ENCODE measurements at places on chromosomes 4 and X.
A peak's percentile ranks its signal among the peaks of the same experiment; 100 is the strongest.

DNA sequence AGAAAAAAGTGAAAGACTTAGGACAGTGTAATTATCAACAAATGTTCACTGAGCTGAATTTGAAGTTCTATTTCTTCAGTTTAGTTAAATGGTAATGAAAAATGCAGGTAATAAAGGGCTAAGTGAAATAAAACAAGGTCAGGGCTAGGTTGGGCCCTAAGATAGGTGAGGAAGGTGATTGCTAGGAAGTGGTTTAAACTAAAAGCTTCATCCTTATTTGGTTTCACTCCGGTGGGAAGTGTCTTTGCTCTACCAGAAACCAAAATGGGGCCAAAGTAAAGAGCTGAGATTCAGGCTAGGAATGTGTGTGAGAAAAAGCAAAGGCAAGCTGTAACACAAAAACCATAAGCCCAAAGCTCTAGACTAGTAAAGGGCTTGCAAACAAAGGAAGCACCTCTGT lies 31.0 kb downstream of the TAB3 start:
- no peak for DNase-seq

- DNase-seq = no peak
Measured at GRCh38 chrX:19057856-19058255, 64.4 kb downstream of the ADGRG2 start.

GRCh38 chr4:40912460-40913184 lies 162.9 kb downstream of the NSUN7 start:
- DNase-seq = no peak

DNA sequence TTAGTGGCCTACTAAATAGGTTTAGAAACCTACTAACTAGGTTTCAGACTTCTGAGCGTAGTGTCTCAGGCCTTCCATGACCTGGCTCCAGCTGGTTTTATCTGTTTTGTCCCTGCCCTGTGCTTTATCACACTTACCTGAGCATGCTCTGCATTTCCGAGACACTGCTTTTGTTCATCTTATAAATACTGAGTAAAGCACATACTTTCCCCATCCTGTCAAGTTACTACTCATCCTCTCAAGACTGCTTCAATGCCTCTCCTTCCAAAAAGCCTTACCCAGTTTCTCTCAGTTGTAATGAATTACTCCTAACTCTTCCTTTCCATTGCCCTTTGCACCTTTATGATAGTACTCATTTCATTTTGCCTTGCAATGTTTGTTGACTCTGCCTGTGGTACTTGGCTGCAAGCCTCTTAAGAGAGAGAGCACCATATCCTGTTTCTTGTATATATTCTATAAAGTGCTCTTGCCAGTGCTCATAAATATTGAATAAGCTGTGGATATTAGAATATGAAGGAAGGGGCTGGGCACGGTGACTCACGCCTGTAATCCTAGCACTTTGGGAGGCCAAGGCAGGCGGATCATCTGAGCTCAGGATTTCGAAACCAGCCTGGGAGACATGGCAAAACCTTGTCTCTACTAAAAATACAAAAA lies 34.4 kb downstream of the SLAIN2 start:
- DNase-seq = no peak

DNA sequence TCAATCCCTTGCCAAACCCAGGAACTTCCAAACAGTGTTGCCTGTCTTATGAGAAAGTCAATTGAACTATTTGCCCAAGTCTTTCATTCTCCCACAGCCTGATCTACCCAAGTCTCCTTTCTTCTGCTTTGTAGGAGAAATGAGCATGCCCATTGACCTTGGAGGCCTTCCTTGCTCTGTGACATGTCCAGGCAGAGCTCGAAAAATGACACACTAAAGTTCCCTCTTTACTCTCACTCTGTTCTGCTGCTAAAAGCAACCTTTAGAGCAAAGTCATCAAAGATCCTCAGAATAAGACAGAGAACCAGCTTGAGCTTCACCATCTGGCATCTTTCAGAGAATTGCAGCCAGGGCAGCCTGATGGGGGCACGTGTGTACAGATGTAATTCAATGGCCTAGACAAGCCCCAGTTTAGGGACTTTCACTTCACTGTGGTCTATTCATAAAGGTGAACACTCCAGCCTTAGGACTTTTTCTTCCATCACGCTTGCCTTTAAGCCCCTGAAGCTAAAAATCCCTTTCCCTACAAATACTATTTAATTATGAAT lies 136.4 kb downstream of the AMELX start:
- no peak for DNase-seq

- DNase-seq = no peak
Measured at GRCh38 chrX:24879679-24880078, 136.1 kb downstream of the ARX start.

DNA sequence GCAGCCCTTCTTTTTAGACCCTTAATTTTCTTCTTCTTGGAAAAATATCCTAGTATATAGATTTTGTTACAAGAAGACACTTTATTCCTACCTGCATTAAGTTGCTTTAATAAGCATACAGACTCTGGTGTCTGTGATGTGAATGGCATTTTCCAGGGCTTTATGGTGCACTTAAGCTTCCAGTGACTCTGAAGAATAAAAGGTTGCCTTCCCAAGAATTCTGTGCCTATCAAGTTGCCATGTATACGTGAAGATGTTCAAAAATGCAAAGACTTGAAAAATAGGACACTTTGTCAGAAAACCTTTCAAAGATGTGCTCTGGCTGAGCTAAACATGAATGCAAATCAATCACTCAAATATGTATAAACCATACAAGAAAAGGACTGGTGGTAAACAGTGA lies 110.9 kb downstream of the RS1 start:
- DNase-seq = no peak

GRCh38 chr4:88318751-88319350 lies 34.5 kb upstream of the PPM1K start:
- DNase-seq = no peak

DNA sequence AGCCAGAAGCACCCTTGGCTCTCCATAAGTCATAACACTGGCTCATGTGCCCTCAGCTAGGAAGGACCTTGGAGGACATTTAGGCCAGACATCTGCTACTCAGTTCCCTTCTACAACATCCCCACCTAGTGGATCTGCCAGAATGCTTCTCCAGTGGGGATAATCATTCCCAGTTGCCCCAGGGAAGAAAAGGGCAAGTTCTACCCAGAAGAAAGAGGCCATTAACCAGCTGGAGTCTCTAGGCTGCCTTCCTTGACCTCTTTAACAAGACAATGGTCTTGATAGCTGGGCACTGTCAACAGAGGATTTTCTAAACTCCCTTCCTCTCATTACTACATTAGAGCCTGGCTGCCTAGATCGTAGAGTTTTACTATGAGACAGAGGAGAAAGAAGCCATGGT lies 42.0 kb downstream of the LGI2 start:
- no peak for DNase-seq

DNA sequence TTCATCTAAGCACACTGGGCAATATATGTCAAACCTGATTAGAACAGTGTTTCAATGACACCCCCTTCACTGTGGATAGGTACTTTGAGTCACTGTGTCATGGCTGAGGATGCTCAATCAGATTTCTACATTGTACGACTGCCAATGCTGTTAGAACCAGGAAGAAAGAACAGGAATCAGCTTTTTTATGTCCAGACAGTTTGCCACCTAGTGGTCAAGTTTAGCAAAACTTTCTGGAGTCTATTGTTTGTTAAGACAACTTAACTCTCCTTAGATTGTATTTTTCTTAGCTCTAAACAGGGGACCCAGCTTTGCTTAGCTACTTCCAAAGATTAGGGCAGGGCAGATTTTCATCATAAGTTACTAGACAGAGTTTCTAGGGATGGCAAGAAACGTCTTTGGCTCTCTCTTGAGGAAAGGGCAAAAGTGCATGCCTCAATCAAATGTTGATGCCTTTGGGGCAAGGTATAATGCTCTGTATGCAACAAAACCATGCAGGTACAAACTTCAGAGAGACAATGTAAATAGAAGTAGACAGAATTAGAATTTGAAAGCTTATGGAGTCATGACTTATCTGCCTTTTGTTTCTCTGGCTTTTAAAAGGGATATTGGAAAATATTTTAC lies 40.5 kb upstream of the BMP3 start:
- DNase-seq = peak; percentile 44

DNA sequence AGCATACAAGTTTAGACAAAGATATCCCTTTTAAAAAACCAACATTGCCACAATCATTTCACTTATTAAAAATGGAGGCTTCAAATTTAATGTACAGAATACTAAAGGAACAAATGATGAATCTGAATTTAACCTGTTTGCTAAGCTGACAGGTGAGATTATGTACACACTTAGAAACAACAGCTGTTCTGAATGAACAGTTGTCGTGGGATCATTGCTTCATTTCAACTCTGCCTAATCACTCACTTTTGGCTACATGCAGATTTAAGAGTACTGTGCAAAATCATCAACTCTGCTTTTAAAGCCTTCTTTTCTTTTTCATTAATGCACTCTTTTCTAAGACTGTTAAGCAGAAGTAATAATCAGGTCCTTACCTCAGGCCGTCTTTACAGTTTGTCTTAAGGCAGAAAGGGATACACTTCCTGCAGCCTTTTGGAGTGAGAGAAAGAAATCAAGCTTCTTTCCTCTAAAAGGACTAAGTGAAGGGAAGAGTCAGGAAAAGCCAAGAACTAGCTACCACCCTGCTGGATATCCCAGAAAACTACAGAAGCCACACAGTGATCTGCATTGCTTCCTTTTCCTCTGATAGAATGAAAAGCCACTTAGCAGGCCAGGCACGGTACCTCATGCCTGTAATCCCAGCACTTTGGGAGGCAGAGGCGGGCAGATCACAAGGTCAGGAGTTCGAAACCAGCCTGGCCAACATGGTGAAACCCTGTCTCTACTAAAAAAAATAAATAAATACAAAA lies 54.7 kb upstream of the NPNT start:
- no peak for DNase-seq

DNA sequence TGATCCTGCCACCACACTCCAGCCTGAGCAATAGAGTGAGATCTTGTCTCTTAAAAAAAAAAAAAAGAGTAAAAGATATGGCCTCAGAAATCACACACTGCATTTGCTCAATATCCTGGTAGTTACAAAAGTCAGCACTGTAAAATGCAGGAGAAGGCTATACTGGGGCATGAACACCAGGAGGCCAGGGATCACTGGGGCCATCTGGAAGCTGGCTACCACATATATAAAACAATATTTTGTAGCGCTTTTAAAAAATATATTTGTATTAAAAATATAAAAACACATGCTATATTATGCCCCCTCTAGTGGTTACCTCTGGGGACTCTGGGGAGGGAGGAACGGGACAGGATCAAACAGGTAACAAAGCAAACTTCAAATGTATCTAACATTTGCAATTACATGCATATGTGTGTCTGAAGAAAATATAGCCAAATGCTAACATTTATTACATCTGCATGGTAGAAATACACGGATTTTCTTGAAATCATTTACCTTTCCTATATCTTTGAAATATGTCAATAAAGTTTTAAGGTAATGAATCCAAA lies 4.0 kb downstream of the C4orf46 start:
- DNase-seq = no peak

DNA sequence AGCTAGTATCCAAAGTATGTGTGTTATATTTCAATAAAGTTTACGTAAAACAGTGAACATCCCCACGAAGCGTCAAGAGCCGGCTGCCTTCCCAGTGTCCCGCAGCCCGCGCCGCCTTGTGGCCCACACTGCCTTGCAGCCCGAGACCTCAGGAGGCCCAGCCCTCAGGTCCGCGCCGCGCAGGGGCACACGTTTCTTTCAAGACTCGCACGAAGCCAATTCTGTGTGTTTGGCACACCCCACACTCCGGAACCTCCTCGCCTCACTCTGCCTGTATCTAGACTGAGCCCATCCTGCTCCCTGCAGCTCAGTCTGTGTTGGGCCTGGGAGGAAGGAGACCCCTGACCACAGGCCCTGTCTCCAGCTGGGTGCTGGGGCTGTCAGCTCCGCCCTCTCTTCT lies 5.8 kb downstream of the LRPAP1 start:
- no peak for DNase-seq

DNA sequence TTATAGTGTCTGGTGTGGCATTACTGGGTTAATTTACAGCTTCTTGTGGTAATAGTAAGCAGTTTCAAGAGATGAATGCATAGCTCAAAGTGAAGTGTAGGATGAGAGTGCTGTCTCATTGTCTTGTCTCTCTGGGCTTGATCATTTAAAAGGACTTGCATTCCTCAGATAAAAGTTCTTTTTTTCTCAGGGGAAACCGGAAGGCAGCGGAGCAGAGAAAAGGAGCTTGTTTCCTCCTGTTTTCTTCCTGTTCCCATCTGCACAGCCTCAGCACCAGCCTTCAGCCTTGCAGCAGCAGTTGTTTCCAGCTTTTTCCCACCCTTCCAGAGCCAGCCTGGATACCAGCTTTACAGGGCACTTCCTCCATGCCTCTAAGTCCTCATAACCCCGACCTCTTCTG lies 61.4 kb upstream of the LGI2 start:
- DNase-seq = no peak

DNA sequence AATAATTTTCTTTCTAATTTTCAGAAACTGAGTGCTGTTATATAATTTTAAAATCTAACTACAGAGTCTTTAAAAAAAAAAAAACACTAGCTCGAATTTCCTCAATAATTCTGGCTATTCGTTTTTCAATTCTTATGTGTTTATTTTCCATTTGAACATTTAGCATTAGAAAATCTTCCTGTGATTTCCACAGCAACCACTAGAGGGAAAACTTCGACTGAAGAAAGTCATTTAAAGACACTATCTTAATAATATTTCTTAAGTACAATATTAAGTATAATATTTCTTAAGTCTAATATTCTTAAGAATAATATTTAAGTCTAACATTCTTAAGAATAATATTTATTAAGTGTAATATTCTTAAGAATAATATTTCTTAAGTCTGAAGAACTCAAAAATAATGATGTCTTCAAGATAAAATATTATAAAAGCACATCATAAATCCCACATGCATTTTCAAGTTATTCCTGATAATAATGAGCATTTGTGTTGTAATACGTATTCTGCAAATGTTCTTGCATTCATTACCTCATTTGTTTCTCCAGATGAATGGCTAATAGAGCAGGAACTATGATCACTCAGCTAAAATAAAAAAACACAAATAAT lies 118.4 kb upstream of the WDR17 start:
- DNase-seq = peak; percentile 2

- DNase-seq = peak; percentile 85
Measured at GRCh38 chr4:128060699-128061565, at the start of gene LARP1B. TSS of gene LARP1B (plus strand) at chr4:128061312. CDS start at chr4:128074952, 13,640 bp downstream.

DNA sequence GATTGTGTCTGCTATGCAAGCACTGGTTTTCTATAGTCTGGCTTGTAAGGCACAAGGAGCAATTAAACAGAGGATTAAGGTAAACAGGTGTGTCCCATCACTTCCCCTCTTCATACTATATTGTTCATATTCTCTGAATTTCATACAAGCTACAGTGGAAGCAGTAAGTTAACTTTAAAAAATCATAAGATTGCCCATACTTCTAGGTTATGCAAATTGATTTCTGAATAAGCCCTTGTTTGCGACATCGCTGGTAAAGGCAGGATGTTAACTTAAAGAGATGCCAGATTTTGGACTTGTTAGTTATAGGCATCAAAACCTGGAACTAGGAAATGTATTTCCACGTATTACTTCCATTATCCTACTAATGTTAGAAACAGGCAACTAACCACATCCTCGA lies 1.0 kb upstream of the TMEM131L start:
- DNase-seq = no peak

- DNase-seq = no peak
Measured at GRCh38 chr4:81634165-81634564, 162.5 kb upstream of the RASGEF1B start.

Data from SW 1271 (cell line).